Neuronal stem cell (in vitro differentiated cells): ENCODE measurements at places on chromosomes 6 and 20.

DNA sequence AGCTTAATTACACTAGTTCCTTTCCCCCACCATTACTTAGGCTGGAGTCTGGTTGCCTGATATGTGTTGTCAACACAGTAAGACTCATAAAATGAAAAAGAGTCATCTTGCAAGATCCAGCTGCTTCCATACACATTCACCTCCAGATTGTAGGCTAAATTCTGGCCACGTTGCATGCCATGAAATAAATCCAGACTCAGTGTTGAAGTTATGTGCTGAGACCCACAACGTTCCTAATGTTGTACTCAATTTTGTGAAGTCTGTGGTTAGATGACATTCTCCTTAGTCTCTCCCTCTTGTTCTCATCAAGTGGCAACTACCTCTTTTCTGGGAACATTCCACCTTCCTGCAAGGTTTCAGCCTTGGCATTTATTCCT is 212.3 kb downstream of the LMBRD1 start:
- DNase-seq = no peak

DNA sequence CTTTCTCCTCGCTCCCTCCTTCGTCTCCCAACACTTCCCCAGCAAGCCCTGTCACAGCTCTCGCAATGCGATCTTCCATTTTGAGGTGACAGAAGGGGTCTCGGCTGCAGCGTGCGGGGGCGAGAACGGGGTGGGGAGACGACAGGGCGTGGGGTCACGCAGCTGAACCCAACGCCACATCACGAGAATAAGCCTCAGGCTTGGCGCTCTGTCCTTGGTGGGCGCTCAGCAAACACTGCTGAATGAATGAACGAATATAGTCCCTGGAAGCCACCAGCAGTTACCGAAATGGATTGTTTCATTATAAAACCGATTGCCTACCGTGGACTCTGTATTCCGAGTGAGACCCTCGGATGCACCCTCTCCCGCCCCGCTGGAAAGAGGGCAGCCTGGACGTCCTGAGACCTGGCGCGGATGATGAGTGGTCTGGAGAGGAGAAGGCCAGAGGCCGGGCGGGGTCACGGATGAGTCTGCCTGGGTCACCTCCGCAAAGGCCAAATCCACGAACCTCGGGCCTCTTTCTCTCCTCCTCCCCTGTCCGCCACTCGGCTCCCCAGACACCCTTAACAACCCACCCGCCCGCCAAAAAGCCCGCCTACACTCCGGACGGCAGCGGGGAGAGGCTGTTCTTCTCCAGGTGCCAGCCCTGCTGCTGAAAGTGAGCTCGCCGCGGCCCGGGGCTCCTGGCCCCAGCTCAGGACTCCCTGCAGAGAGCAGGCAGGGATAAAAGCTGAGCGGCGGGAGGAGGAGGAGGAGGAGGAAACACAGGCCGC is 3.7 kb downstream of the NRN1 start:
- DNase-seq = no peak

DNA sequence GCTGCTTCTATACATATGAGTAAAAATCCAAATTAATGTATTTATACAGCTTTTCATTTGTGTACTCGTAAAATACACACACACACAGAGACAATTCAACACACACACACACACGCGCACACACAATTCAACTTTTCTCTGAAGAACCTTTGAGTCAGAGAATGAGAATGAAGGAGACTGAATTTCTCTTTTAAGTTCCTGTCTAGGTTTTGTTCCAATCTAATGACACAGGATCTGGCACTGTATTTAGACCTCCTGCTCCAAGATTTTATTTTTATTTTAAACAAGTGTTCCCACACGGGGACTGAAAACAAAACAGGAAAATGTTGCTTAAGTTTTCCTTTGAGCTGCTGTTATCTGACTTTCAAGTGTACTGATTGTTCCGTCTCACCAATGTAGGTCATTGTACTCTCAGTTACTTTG is 250.8 kb downstream of the LAMA2 start:
- no peak for DNase-seq

DNA sequence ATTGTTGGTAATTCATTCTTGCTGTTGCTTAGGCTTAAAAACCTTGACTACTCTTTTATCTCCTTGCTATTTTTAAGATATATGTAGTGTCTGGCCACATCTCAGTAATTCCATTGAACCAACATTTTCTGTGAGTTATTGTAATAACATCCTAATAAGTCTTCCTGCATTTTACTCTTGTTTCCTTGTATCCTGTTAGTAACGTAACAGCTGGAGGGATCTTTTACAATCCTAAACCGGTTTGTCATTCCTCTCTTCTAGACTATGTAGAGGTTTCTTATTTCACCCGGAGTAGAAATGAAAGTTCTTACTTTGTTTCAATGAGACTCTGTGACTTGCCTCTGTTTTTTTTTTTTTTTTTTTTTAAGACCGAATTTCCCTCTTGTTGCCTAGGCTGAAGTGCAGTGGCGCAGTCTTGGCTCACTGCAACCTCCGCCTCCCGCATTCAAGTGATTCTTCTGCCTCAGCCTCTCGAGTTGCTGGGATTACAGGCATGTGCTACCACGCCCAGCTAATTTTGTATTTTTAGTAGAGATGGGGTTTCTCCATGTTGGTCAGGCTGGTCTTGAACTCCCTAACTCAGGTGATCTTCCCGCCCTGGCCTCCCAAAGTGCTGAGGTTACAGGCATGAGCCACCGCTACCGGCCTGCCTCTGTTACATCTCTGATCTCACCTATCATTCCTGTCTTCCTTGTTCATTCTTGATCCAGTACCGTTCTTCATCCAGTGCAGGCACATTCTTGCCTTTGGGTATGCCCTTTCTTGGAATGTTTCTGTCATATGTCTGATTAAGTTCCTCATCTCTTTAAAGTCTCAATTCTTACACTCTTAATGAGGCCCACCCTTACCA is 44.7 kb downstream of the NCOA3 start:
- DNase-seq = no peak

DNA sequence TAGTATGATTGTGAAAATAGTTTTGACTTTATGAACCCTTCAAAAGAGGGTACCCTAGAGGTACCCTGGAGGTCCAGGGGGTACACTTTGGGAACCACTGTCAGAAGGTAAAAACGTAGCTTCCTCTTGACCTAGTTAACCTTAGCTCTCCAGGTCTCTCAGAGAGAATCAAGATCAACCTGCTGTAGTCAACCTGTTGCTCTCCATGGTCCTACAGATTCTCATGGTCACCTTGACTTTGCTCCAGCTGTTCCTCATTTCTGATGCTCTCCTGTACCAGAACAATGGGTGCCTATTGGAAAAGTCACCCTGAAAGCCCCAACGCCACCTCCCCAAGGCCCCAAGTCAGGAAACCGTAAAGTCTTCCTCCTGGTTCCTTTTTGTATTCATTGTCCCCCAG is 294.4 kb upstream of the CDH4 start:
- no peak for DNase-seq

- DNase-seq = no peak
These were observed 107.1 kb upstream of the BACH2 start for GRCh38 chr6:90403489-90404381.

- DNase-seq = no peak
These were observed 136.0 kb upstream of the TOP1 start for GRCh38 chr20:40892642-40893041.

- DNase-seq = no peak
These were observed 37.1 kb downstream of the SLC22A23 start for GRCh38 chr6:3419624-3420272.
